ENCODE measurements at places on chromosomes 6 and 20.

DNA sequence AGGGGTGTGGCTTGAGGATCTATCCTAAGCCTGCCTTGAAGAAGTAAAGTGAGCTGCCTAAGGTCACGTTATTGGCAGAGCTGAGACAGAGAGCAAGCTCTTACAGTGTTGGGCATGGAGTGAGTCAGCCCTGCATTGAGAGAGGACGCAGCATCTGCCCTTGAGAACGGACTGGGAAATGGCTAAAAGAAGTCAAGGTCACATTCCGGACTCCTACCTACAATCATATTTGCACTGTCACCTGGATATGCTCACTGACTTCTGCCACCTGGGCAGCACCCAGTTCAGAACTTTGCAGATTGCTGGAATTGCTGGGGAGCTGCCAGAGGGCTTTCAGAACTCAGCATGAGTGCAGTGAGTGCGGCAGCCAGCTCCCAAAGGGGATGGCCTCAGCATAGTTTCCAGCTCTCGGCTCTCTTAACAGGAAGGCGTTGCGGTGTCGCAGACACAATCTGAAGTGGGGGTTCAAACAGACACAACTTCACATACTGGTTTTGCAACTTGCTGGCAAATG is 199.3 kb upstream of the SGK1 start:
- H3K27me3 ChIP-seq, result no peaks in the 10 kb centered on the region
- H3K4me3 ChIP-seq, result no peak overlapping the region
- H3K4me1 ChIP-seq, result no peaks in the 10 kb centered on the region
- no peaks in the 10 kb centered on the region for H3K36me3 ChIP-seq
- DNase-seq, result peak; percentile 76

DNA sequence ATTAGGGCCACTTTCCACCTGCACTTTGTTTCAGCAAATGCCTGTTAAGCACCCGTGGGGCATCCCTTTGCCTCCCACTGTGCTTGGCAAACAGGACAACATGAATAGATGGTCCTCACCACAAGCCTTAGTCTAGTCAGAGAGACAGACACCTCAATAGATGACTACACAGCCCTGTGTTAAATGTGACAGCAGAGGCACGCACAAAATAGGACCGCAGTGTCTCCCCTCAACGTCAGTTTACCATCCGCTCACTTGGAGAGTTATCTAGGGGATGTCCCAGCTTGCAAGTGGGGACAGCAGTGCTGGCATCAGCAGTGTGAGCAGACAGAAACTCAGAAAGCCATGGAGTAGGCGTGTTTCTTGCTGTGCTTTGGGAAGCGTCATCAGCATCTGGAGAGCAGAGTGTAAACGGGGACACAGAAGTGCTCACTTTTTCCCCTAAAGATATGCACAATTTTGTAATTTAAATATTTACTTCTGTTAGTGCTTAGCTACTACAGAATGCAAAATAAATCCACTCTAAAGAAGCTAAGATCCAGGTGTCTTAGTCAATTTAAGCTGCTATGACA is 66.0 kb upstream of the TXNDC5 start:
- peaks cover 19% of the 10 kb centered on the region for H3K4me1 ChIP-seq
- H3K36me3 ChIP-seq, result no peaks in the 10 kb centered on the region
- H3K27ac ChIP-seq, result peak overlapping the region; percentile 72
- no peaks in the 10 kb centered on the region for H3K27me3 ChIP-seq

DNA sequence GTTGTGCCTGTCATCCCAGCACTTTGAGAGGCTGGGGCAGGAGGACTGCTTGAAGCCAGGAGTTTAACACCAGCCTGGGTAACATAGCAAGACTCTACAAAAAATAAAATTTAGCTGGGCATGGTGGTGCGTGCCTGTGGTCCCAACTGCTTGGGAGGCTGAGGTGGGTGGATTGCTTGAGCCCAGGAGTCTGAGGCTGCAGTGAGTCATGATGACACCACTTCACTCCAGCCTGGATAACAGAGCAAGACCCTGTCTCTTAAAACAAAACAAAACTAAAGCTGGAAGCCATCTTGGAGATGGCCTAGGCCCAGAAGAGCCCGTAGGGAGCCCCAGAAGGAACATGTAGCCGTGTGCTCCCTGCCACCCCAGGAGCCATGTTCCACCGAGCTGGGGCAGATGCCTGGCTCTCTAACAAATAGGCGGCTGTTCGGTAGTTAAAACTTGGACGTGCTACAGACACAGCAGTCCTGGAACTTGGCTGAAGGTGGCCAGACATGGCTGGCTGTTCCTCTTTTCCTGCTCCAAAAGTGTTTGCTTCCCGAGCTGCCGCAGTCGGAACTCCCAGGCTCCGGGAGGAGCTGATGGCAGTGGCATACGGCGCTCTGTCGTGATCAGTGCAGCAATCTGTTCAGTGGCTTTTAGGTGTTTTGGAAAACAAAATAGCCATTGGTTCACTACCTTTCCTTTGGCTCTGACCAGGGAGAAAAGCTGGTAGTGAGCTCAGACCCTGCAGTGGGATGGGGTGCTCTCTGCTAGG is 37.0 kb downstream of the DYNLT1 start:
- DNase-seq, result no peak
- H3K4me3 ChIP-seq, result no peak overlapping the region
- no peak overlapping the region for H3K27ac ChIP-seq

- no peak for DNase-seq
- H3K4me3 ChIP-seq, result no peak overlapping the region
- H3K27ac ChIP-seq, result no peak overlapping the region
- no peaks in the 10 kb centered on the region for H3K4me1 ChIP-seq
- H3K36me3 ChIP-seq, result no peaks in the 10 kb centered on the region
- H3K27me3 ChIP-seq, result no peaks in the 10 kb centered on the region
Measured at GRCh38 chr6:1538810-1539478, 70.8 kb upstream of the FOXC1 start.

- no peak for DNase-seq
- H3K27ac ChIP-seq, result no peak overlapping the region
- no peaks in the 10 kb centered on the region for H3K27me3 ChIP-seq
- H3K4me3 ChIP-seq, result no peak overlapping the region
Measured at GRCh38 chr6:23483896-23484295, 642.1 kb upstream of the NRSN1 start.
